HCT116 (cell line): ENCODE measurements at places on chromosomes 1 and 21. TPM values are rescaled to one million over a fixed set of nuclear protein-coding genes. Genes with fewer than 3 reads are reported as not detected.

NSL1 gene
- 36.4 TPM for total RNA-seq

HOOK1 gene
- total RNA-seq, result 30.9 TPM

ZNF648 gene
- total RNA-seq, result 0.57 TPM

DISP1 gene
- 4.2 TPM for total RNA-seq

SYCP1 gene
- total RNA-seq, result not detected

C1orf226 gene
- total RNA-seq, result 7.7 TPM

SPATA17 gene
- 2.5 TPM for total RNA-seq

AKR1A1 gene
- total RNA-seq, result 199 TPM

PGLYRP3 gene
- not detected for total RNA-seq

KRTAP7-1 gene
- not detected for total RNA-seq

C1QTNF12 gene
- total RNA-seq, result 6.9 TPM

COL6A2 gene
- total RNA-seq, result 87.0 TPM

PAX7 gene
- total RNA-seq, result not detected

NR0B2 gene
- not detected for total RNA-seq

GJA8 gene
- not detected for total RNA-seq

MAP1LC3C gene
- not detected for total RNA-seq

GBP7 gene
- not detected for total RNA-seq

IL10 gene
- total RNA-seq, result not detected

GNAT2 gene
- 0.76 TPM for total RNA-seq

FMOD gene
- total RNA-seq, result not detected

ZNF593OS gene
- not detected for total RNA-seq

C1orf53 gene
- total RNA-seq, result 4.2 TPM

SHISAL2A gene
- total RNA-seq, result not detected

CSMD2 gene
- 0.22 TPM for total RNA-seq

IGSF3 gene
- 18.6 TPM for total RNA-seq

DAB1 gene
- total RNA-seq, result not detected

TEDDM1 gene
- not detected for total RNA-seq

SYT6 gene
- total RNA-seq, result not detected

OPRD1 gene
- total RNA-seq, result not detected

CXADR gene
- 21.6 TPM for total RNA-seq

GBP5 gene
- 0.17 TPM for total RNA-seq

FBLIM1 gene
- total RNA-seq, result 6.0 TPM

MEX3A gene
- total RNA-seq, result 6.1 TPM

AGPAT3 gene
- total RNA-seq, result 54.1 TPM

AMY1A gene
- not detected for total RNA-seq

CYB561D1 gene
- total RNA-seq, result 5.9 TPM

SPATA45 gene
- total RNA-seq, result not detected

SAMSN1 gene
- 0.57 TPM for total RNA-seq

CATSPERE gene
- 0.34 TPM for total RNA-seq

NBPF4 gene
- total RNA-seq, result not detected

CGN gene
- 19.7 TPM for total RNA-seq

CCDC28B gene
- 5.9 TPM for total RNA-seq

ACADM gene
- 48.7 TPM for total RNA-seq

SPATA1 gene
- total RNA-seq, result 3.1 TPM

LYSMD1 gene
- total RNA-seq, result 5.0 TPM

NECTIN4 gene
- 3.3 TPM for total RNA-seq

ASPM gene
- 29.9 TPM for total RNA-seq

PLA2G2D gene
- total RNA-seq, result not detected

SCP2 gene
- 62.0 TPM for total RNA-seq

ANGPTL1 gene
- 0.34 TPM for total RNA-seq

TNFRSF8 gene
- 0.17 TPM for total RNA-seq

RAD54L gene
- total RNA-seq, result 28.9 TPM

BMP8B gene
- 9.5 TPM for total RNA-seq
